Effector memory CD8-positive, alpha-beta T cell (primary cell): ENCODE measurements at places on chromosomes 3 and 15.

- H3K27ac ChIP-seq, result no peak overlapping the region
- DNase-seq, result no peak
- H3K4me1 ChIP-seq, result peaks cover 8% of the 10 kb centered on the region
- peaks cover 54% of the 10 kb centered on the region for H3K27me3 ChIP-seq
- no peaks in the 10 kb centered on the region for H3K36me3 ChIP-seq
These were observed 37.0 kb upstream of the TMC3 start for GRCh38 chr15:81411051-81411450.

DNA sequence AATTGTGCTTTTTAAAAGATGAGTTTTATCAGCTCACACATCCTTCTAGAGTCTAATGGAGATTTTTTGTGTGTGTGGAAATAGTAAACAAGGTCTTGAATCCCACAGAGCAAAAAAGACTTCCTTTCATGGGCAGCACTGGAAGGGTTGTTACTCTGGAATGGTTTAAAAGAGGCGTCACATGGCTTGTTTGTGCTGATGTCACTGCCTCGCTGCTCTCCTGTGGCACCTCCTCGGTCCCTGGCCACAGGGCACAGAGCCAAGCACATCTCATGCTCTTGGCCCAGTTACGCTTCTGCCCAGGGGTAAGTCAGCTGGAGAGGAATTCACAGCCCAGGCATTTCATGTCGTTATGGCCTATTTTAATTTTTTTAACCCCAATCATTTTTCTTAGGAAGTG is 53.2 kb downstream of the PGPEP1L start:
- H3K36me3 ChIP-seq, result peaks cover 3% of the 10 kb centered on the region
- DNase-seq, result no peak
- H3K4me1 ChIP-seq, result peaks cover 14% of the 10 kb centered on the region
- no peaks in the 10 kb centered on the region for H3K27me3 ChIP-seq
- peak overlapping the region; percentile 92 for H3K27ac ChIP-seq

GRCh38 chr3:171849617-171850319 is 6.6 kb downstream of the TMEM212 start:
- no peaks in the 10 kb centered on the region for H3K36me3 ChIP-seq
- H3K27me3 ChIP-seq, result peaks cover 15% of the 10 kb centered on the region
- H3K4me3 ChIP-seq, result no peak overlapping the region
- no peaks in the 10 kb centered on the region for H3K4me1 ChIP-seq
- no peak for DNase-seq

DNA sequence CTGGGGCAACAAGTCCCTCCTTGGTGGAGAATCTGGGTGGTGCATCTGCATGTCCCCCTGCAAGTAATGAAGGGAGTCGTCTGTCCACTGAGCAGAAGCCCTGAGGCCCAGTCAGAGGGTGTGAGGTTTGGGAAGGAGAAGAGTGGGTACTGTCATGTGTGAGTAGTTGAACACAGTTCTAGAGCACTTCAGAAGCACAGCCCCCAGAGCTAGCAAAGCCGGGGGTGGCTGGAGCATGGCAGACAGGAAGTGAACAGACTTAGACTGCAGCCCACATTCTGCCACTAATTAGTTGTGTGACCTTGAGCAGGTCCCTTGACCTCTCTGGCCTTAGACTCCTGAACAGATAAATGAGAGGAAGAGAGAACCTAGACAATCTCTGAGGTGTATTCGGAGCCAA is 207.6 kb downstream of the UACA start:
- no peaks in the 10 kb centered on the region for H3K36me3 ChIP-seq
- no peak for DNase-seq
- H3K4me1 ChIP-seq, result peaks cover 4% of the 10 kb centered on the region
- no peak overlapping the region for H3K4me3 ChIP-seq

GRCh38 chr3:159824333-159824732 is 164.3 kb upstream of the IL12A start:
- peaks cover 12% of the 10 kb centered on the region for H3K27me3 ChIP-seq
- H3K27ac ChIP-seq, result no peak overlapping the region
- no peaks in the 10 kb centered on the region for H3K36me3 ChIP-seq
- H3K4me3 ChIP-seq, result no peak overlapping the region
- DNase-seq, result no peak

GRCh38 chr3:96700322-96701315 is 113.8 kb upstream of the EPHA6 start:
- DNase-seq, result no peak
- no peaks in the 10 kb centered on the region for H3K4me1 ChIP-seq
- H3K4me3 ChIP-seq, result no peak overlapping the region

- H3K36me3 ChIP-seq, result no peaks in the 10 kb centered on the region
- H3K27me3 ChIP-seq, result peaks cover 27% of the 10 kb centered on the region
- no peak overlapping the region for H3K27ac ChIP-seq
- no peak overlapping the region for H3K4me3 ChIP-seq
- DNase-seq, result no peak
- H3K4me1 ChIP-seq, result no peaks in the 10 kb centered on the region
These were observed 42.9 kb downstream of the PLCH1 start for GRCh38 chr3:155701882-155702465.

- H3K27ac ChIP-seq, result no peak overlapping the region
- no peaks in the 10 kb centered on the region for H3K36me3 ChIP-seq
These were observed 293.3 kb upstream of the CNTN4 start for GRCh38 chr3:1805331-1805730.

- peaks cover 9% of the 10 kb centered on the region for H3K27me3 ChIP-seq
- peak overlapping the region; percentile 15 for H3K27ac ChIP-seq
- no peak overlapping the region for H3K4me3 ChIP-seq
- H3K36me3 ChIP-seq, result no peaks in the 10 kb centered on the region
- no peak for DNase-seq
These were observed 25.4 kb upstream of the CDV3 start for GRCh38 chr3:133548090-133548489.
